NCI-H2171 (cell line): ENCODE measurements at places on chromosomes 4 and X.

GRCh38 chr4:89101256-89102161, 9.8 kb upstream of the TIGD2 start:
- DNase-seq = no peak

DNA sequence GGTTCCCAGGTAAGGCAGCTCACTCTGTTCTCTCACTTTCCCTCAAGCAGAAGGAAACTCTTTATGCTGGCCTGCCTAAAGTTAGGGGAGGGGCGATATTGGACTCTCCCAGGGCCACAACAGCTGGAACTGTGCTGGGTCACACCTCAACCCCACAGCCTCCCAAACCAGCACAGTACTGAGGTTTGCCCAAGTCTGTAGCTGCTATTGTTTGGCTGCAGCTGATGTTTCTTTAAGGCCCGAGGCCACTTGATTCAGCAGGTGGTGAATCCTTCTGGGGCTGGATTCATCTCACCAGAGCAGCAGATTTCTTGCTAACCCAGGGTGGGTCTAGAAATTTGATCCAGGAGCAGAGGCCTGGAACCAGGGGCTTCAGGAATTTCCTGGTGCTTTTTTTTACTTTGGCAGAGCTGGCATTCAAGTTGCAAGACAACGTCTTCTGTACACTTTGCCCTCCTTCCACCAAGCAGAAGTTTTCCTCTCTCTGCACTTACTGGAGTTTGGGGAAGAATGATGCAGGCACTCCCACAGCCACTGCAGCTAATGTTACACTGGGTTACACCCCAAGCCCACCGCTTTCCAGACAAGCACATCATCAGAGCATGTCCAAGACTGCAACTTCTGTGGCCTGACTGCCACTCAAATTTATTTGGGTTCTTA, 544.7 kb upstream of the NDST4 start:
- DNase-seq = no peak

DNA sequence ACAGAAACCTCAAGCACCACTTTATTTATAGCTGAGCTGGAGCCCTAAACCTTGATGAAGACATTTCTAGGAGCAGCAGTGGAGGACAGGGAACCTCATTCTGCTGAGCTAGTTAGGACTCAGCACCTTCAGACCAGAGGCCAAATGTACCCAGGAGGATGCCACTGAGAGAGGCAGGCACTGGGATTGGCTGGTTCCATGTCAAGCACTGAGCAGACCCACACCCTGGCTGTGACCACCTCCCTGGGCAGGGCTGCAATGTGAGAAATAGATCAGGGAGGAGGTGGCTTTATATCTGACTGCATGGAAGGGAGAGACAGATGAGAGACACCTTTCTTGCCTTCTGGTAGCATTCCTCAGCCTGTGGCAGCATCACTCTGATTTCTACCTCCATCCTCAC, 304.6 kb downstream of the STK32B start:
- DNase-seq = no peak

DNA sequence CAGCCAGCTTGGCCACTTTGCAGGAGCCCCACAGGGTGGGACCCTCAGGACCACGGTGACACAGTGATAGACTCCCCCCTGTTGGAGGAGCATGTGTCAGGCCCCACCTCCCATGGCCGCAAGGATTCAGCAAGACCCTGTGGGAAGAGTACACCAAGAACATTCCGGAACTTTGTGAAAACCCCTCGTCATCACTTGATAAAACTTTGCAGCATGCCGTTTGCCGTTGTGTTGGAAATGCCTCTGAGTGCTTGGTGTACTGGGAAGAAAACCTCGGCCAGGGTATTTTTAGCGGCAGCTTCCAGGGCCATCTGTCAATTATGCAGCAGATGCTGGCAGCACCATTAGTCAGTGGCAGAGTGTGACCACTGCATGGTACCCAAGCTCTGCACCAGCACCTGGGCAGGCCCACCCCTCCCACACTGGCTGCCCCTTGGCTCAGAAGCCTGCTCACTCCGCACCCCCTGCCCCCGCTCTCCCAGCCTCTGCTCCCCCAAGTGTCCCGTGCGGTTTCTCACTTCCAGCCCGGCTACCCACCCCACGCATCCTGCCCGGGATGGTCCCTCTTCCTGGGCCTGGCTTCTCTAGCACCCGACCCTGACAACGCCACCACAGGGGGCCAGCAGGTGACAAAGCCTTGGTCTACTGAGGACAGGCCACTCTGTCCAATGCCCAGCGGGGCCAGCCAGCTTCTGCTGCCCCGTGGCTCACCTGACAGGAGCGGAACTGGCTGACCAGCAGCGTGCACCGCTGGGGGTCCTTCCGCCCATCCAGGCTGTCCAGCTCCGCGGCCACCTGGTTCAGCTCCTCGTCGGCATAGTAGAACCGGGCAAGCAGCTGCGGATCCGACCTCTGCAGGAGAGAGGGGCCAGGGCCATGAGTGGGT, 65.0 kb downstream of the ZFYVE28 start:
- no peak for DNase-seq

DNA sequence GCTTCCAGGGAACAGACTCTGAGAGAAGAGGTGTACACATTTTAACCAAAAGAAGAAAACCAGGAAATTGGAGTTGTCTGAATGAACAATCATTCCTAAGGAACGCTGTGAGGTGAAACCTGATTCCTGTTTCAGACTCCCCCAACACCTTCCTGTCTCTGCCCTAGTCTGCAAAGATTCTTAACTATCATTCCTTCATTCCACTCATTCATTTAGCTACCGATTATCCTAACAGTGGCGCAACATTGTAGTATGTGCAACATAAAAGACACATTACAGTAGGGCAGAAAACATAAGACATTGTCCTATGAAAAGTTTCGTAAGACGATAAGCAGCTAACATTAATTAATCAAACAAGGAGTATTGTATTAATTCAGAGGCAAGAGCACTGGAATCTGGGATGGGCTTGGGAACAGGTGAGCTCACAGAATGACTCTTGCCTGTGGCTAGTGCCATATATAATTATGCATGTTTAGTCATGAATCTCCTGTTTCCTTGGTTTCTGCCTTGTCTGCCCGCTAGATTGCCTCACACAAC, 23.8 kb upstream of the ADH7 start:
- no peak for DNase-seq

DNA sequence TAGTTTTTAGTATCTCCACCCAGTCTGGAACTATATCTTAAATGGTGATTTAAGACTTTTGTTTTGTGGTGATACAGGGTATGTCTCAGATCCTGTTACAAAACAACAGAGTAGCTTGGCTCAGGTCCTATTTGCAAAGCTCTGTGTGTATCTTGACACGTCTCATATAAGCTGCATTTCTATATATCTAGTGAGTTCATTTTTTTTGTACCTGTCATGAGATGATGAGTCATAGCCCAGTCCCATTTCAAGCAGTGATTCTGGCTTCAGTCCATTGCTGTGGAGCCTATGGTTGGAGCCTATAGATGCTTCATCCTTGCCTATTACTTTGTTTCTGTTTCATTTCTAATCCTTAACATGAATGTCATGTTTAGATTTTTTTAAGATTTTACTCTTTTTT, 23.0 kb downstream of the GRXCR1 start:
- no peak for DNase-seq

DNA sequence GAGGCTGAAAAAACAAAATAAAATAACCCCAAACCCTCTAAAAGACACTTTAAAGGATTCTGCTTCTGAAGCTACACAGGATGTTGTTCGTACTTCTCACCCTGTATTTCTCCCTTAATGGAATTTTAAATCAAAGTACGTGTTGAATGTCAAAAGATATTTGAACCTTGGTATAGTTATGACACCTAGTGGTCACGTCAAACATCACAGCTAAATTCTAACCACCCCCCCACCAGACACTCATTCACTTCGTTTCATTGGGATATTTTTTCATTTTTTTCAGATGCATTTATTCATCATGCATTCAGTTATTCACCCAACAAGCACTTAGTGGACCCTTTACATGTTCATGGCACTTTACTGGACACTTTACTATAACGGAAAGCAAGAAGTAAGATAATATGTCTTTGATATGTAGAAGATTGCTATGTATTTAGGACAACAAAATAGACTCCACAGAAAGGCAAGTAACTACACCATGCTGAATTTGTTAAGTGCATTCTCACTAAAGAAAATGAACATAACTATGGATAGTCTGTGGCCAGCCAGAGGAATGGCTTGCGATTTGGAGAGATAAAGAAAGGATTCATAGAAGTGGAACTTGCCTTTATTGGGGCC, 62.5 kb upstream of the GPR174 start:
- no peak for DNase-seq

GRCh38 chr4:70993181-70994068, at the start of gene DCK:
Gene DCK (plus strand): TSS chr4:70993649. CDS start chr4:70993836, 187 bp downstream.
- peak; percentile 80 for DNase-seq

GRCh38 chr4:56686537-56687231, 5.6 kb upstream of the HOPX start:
- DNase-seq = no peak

GRCh38 chr4:153038623-153039311, 102.6 kb downstream of the FHDC1 start:
- peak; percentile 38 for DNase-seq

DNA sequence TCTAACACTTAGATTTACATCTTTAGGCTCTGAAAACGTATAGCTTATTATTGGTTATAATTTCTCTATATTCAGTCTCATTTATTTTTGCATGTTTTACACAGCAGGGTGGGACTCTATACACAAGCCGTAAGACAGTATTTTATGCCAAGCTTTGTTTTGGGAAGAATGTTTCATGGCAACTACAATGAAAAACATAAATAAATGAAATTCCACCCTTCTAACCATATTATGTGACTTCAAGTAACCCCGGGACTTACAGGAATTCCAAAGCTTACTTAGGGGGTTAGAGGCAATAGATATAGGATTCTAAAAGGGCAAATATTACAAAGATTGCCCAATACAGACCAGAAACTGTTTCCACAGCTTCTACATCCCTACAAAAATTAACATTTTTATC, 370.9 kb downstream of the PRR32 start:
- DNase-seq = no peak

DNA sequence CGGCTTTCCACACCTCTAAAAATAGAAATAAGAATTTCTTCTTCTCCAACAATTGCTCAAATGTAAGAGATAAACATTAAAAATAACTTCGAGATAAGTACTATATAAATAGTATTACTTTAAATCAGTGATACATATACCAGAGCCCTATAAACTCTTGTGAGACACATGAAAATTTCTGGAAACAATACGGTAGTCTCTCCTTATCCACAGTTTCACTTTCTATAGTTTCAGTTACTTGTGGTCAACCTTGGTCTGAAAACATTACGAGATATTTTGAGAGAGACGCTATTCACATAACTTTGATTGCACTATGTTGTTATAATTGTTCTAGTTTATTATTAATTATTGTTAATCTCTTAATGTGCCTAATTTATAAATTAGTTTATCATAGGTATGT, 101.5 kb upstream of the CXXC4 start:
- no peak for DNase-seq

DNA sequence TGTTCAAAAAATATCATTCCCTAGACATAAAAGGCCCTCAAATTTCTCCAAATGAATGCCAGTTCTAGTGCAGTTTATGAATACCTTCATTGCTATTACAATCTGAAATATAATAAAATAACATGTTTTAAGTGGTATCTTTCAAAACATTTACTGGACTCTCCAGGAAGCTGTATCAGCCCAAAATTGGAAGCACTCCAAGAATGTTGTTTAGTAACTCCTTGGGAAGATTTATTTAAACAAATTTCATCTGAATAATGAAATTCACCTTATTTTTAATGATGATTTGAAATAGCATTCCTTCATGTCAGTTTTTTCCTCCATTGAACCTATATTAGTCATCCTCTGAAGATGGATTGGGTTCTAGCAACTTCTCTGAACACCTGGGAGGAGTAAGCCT, 217.2 kb upstream of the PCDH18 start:
- DNase-seq = no peak

- no peak for DNase-seq
These were observed at the start of gene LEF1 for GRCh38 chr4:108168671-108169523. Gene LEF1 (minus strand): TSS chr4:108168932. CDS start chr4:108167767, 1,165 bp downstream.

DNA sequence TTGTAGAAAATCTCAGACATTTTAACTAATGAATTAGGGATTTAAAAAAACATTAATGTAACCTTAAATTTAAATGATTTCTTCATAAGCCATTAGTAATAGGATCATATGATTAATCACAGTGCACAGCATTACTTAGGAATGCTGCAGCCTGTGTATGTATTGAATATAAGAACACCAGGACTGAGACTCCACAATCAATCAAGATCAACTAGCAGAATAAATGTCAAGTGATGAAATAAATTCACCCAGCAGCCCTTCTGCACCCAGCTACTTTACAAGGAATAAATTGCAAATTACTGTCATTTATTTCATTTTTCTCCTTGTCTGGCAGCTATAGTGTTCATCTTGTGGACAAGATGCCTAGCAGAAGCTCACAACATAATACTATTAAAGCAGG, 46.5 kb downstream of the NEIL3 start:
- no peak for DNase-seq

GRCh38 chr4:150385606-150386005, 196.3 kb upstream of the MAB21L2 start:
- no peak for DNase-seq

DNA sequence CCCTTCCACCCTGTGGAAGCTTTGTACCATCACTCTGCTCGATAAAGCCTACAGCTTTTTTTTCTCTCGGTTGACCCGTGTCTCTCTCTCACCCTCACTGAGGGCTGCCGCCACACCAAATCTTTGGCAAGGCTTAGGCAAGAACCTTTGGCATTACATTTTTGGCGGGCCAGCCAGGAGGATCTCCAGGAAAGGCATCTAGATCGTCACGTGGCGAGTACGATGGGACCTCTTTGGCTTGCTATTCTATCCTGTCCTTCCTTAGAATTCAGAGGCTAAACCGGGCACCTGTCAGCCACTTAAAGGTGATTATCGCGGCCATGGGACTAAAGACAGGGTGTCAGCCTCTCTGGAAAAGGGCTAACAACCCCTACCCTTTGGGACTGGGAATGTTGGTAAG, 96.2 kb downstream of the UGT2B28 start:
- DNase-seq = no peak

GRCh38 chr4:8171266-8171665, 12.7 kb upstream of the ABLIM2 start:
- no peak for DNase-seq

- no peak for DNase-seq
These were observed 57.0 kb upstream of the PROM1 start for GRCh38 chr4:16140879-16141249.

DNA sequence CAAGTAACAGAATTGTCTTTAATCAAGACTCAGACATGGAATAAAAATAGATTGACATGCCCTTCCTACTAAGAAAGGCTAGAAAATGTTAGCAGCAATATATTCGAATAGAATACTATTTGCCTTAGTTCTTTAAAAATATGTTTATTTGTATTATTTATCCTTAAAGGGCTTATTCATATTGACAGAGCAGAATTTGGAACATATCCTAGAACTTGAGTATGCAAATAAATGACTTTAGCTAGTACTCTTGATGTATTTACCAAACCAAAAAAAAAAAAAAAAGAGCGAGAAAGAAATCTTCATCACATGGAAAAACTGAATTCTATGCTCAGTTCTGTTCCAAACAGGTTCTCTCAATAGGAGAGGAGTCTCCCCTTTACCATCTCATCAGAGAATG, 68.9 kb upstream of the PPARGC1A start:
- DNase-seq = no peak

- DNase-seq = no peak
These were observed 111.7 kb upstream of the PDHA2 start for GRCh38 chr4:95728145-95728544.
